ENCODE measurements at places on chromosomes 1 and 21.

DNA sequence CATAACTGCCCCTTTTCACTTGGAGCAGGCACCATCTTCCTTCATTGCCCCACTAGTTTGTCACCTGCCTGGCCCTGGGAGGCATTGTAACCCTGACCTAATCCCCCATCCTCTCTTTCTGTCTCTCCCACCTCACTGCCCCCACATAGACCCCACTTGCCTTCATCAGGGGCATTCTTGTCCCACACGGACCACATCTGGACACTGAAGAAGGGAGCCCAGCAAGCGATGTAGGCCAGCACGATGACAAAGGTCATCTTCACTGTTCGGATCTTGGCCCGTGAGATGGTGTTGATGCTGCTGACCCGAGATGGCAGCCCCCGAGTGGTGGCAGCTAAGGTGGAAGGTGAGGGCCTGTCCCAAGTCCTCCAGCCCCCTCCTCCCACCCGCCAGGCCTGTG lies 1.4 kb downstream of the AVPR1B start:
- no peak for DNase-seq

DNA sequence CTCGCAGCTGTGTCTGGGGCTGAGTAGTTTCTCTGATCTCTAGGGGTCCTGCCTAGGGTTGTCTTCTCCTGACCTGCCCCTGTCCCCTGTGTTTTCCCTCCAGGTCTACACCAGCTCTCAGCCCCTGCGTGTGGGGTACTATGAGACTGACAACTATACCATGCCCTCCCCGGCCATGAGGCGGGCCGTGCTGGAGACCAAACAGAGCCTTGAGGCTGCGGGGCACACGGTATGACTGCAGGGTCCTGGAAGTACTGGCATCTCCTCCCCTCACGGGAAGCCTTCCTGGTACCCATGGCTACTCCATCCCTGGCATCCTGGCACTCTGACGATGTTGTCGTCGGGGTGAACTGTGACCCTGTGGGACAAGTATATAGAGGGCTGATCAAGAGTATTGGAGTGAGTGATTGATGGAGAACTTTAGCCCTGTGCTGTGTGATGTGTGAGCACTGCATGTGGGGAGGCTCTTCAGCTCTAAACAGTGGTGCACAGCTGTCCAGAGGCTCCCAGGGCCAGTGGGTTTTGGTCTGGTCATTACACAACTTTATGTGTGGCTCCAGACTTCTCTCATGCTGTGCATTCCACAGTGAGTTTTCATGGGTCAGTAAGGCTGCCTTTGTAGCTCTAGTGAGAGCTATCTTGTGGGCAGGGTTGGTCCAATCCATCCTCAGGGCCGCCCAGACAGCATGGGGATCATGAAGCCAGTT lies 14.4 kb downstream of the FAAH start:
- DNase-seq = no peak

DNA sequence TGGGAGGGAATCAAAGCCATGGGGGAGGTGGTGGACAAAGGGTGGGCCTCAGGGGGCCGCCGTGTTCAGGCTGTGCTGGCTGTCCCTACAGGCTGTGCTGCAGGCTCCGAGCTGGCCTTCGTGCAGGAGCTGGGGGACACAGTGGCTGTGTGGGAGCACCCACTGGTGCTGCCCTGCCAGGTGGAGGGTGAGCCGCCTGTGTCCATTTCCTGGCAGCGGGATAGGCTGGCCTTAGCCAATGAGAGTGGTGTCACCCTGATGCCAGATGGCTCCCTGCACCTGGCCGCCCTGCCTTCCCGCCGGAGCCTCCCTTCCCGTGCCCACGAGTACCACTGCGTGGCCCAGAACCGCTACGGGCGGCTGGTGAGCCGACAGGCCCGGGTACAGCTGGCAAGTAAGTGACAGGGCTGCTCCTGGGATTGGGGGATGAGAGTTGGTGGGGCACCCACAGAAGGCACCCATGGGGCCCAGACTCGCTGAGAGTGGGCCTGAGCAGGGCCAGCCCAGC lies 20.2 kb downstream of the SLC27A3 start:
- DNase-seq = peak; percentile 44

DNA sequence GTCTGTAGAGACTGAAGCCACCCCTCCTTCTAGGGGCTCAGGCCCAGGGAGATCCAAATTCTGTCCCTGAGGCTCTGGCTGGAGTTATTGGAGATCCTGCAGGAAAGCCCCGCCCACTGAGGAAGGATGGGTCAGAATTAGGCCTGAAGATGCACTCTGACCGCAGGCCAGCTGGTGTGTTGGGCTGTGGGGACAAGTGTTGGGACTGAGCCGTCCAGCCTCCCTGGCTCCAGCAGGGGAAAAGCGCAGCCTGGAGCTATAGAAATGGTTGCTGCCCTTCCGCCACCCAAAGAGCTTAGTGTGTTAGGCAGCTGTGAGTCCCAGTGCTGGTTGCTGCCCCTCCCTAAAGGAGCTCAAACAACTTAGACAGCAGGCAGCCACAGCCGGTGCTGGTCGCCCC lies 33.0 kb upstream of the PRRX1 start:
- DNase-seq = no peak

DNA sequence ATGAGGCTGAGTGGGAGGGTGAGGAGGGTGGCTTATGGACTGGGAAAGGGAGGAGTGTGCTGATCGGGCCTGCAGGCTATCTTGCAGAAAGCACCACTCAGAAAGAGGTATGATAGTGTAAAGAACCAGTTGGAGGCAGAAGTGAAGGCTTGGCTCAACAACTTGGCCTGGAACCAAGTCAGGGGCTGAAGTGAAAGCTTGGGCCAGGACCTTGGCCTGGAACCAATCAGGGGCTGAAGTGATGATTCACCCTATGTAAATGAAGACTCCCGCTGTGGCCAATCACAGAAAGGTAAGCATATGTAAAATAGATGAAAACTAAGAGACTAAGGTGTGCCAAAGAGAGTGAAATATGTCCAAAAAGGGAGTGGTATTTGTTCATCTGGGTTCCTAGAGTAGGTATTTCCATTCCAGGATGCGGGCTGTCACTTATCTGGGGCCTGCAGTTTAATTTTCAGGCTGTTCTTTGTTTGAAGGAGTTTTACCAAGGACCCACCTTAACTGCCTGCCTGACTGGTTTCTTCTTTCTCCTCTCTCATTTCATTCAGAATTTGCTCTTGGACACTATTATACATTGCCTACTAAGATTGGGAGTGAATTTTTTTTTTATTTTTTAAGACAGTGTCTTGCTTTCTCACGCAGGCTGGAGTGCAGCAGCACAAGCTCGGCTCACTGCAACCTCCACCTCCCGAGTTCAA lies 5.1 kb upstream of the RFX5 start:
- no peak for DNase-seq

- DNase-seq = peak; percentile 40
Measured at GRCh38 chr1:230231774-230232145, 164.7 kb downstream of the GALNT2 start.

GRCh38 chr1:211591980-211592493 lies 13.1 kb upstream of the SLC30A1 start:
- no peak for DNase-seq

- DNase-seq = no peak
Measured at GRCh38 chr1:84621553-84621952, 47.3 kb upstream of the CTBS start.

- no peak for DNase-seq
Measured at GRCh38 chr1:50702395-50702794, 257.7 kb downstream of the FAF1 start.

DNA sequence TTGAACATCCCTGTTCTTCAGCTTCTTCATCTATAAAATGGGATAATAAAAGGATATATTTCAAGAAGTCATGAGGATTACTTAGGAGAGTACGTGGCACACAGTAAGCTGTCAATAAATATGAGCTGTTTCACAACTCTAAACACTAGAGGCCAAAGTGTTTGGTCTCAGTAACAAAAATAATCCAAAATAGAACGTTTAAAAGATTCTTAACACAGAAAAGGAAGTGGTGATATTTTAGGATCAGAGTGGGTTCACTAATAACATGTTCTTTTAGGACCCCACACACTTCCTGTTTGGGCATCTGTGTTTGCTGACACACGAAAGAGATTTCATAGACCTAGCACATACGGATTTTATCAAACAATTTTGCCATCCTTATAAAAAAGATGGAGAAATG lies 32.9 kb downstream of the TNFSF18 start:
- DNase-seq = no peak

DNA sequence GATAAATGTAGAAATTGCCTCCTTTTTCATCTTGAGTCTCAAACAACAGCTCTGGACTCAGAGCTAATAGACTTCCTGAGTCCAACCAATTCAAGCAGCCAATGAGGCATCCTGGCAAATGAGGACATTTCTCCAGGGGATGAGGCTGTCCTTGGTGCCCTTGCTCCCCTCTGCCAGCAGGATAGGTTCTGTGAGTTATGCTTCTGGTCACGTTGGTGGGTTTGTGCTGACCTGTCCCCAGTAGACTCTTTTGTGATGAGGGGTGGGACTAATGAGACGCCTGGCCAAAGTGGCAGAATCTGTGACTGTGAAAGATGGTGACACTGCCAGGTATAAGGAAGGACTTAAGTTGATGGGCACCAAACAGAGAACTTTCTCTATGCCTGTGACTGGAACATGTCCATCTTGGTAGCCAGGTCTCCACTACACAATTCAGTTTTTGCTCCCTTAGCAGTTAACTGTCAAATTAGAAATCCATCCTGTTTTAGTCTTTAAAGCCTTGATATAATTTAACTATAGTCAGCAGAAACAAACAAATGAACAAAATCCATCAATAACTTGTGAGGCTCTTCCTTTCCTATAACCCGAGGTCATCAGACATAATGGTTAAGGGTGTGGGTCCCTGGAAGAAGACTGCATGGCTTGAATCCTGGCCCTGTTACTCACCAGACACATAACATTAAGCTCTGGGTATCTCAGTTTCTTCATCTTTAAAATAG lies 35.7 kb upstream of the THEM4 start:
- no peak for DNase-seq

GRCh38 chr1:150528196-150528595 lies 12.6 kb downstream of the FALEC start:
- DNase-seq = no peak

- DNase-seq = no peak
Measured at GRCh38 chr1:8251635-8252034, 66.3 kb upstream of the SLC45A1 start.

DNA sequence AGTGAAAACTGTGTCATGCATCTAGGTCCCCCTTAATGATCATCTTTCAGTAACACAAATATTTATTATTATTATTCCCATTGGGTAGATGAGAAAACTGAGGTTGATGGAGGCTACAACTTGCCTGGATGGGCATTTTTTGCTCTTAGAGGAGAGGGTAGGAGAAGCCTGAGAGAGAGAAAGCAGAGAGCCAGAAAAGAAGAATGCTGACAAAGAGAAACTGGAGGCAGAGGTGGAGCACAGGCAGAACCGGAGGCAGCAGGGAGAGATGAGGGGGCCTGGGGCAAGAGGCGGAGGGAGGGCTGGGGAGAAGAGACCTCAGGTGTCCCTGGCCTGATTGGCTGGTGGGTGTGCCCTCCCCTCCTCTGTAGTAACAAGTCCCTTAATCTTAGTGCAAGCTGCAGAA lies 4.1 kb downstream of the BLACAT1 start:
- no peak for DNase-seq

- DNase-seq = no peak
Measured at GRCh38 chr21:43590194-43590593, 69.1 kb downstream of the HSF2BP start.

GRCh38 chr21:37944496-37944895 lies 28.2 kb upstream of the KCNJ6 start:
- DNase-seq = no peak

GRCh38 chr1:77412820-77413530 lies 131.2 kb downstream of the AK5 start:
- peak; percentile 20 for DNase-seq

- DNase-seq = no peak
Measured at GRCh38 chr1:33013791-33014190, 22.9 kb downstream of the AK2 start.

DNA sequence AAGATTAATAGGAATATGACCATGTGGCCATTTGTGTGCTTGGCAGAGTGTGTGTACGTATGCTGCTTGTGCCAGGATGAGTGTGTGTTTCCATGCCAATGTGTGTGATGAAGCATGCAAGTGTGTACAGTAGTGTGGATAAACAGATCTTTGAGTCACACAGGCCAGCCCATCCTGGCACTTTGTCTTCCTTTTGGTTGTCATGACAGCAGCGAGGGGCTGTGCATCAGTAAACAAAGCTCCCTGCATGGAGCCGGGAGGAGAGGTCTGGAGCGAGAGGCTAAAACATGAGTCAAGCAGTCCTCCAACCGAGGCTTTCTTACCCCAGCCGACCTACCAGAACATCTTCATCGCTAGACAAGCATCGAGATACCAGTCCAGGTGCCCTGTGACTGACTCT lies 221.2 kb downstream of the CACNA1E start:
- peak; percentile 54 for DNase-seq

GRCh38 chr1:229717786-229718576 lies 91.9 kb downstream of the URB2 start:
- no peak for DNase-seq

DNA sequence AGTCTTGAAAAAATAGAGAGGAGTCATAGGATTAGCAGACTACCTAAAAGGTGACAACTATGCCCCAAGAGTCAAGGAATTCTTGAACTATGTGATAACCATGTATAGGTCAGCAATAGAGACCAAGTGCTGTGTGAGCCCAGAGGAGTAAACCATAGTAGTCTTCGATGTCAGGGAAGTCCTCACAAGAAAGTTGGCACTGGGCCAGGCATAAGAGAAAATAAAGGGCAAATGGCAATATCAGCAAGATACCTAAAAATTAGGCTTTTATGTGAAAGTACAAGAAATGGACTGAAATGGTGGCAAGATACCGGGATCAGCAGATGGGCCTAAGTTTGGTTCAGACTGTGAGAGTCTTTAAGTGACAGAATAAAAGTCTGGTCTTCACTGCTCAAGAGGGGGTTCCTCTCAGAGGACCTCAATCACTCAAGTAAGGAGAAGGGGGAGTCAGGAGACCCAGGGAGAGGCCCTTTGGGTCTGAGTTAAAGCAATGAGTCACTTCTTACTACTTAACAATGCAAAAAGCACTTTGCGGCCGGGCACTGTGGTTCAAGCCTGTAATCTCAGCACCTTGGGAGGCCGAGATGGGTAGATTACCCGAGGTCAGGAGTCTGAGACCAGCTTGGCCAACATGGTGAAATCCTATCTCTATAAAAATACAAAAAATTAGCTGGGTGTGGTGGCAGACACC lies 95.0 kb downstream of the TEX35 start:
- no peak for DNase-seq

GRCh38 chr1:203085528-203086406 lies at the start of gene MYOG:
Gene MYOG (minus strand): TSS chr1:203086012. CDS start chr1:203085961, 51 bp downstream.
- DNase-seq = no peak

DNA sequence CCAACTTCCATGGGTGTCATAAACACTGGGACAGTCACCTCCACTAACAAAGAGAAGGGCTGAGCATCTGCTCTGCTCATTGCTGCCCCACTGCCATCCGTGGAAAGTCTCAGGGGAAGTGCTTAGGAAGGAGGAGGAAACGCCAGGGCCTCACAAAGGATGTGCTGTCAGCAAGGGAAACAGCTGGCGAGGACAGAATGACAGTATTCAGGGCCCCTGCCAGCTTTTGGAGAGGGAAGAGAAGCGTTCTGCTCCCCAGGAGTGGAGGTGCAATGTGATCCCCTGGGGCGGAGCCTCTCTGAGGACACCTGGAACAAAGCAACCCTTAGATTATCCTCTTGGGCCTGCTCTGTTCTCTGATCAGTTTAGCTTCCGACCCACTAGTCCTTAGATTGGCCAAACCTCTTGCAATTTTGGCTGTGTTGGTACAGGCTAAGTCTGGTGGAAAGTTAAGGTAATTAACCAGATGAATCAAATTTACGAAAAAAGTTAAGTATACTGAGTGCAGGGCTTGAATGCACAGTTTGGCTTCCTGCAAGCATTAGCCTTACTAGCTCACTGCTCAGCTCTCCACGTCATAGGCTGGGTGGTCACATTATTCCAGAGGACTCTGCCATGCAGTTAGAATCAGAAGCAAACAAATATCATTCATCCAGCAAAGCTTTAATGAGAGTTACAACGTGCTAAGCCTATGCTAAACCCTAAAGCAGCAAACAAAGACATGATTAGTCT lies 170.2 kb upstream of the NFIA start:
- peak; percentile 75 for DNase-seq
